ENCODE measurements at places on chromosomes 3 and 15. TPM values are rescaled to one million over a fixed set of nuclear protein-coding genes. Genes with fewer than 3 reads are reported as not detected.

PLSCR2 gene
- total RNA-seq: 1.4 TPM

NR2E3 gene
- total RNA-seq: 0.45 TPM

GOLGA6A gene
- total RNA-seq: 0.05 TPM

NAALADL2 gene
- 6.0 TPM for total RNA-seq

IL17RB gene
- 1.4 TPM for total RNA-seq

MIX23 gene
- 63.6 TPM for total RNA-seq

TMEM266 gene
- total RNA-seq: not detected

RYR3 gene
- 0.35 TPM for total RNA-seq

CNTN3 gene
- 0.80 TPM for total RNA-seq
